Activated T-helper 2 cell treated with anti-CD3 and anti-CD28 coated beads, Interferon-gamma antibody, Interleukin-2, Interleukin-4, amounts not matched to agents 10 μg/mL and 5 μg/mL and 100 μg/mL, durations not matched to agents 14 hours and 24 hours and 36 hours (primary cell): ENCODE measurements at places on chromosomes 4 and X.

DNA sequence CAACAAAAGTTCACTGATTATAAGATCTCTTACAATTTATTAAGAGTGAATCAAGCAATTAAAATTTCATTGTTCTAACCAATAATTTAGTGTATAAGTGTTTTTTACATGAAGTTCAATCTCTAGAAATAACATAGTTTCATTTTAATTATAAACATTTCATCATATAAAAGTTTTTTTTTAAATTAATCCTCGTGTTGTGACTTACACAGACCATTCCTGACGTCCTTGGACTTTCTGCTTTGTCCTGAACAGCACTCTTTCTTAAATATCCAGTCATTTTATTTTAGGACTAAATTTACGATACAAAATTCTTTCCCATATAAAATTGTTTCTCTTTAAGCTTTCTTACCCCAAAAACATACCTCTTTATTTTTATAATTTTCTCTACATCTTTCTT lies 841.7 kb upstream of the POU3F4 start:
- DNase-seq = no peak

- DNase-seq = no peak
Measured at GRCh38 chrX:71540801-71541200, 7.9 kb downstream of the OGT start.

GRCh38 chr4:78567500-78568060 lies 16.0 kb downstream of the ANXA3 start:
- no peak for DNase-seq

- DNase-seq = no peak
Measured at GRCh38 chrX:107480272-107480671, 30.8 kb downstream of the FRMPD3 start.

- no peak for DNase-seq
Measured at GRCh38 chr4:172826861-172827260, 341.8 kb upstream of the GALNT7 start.

DNA sequence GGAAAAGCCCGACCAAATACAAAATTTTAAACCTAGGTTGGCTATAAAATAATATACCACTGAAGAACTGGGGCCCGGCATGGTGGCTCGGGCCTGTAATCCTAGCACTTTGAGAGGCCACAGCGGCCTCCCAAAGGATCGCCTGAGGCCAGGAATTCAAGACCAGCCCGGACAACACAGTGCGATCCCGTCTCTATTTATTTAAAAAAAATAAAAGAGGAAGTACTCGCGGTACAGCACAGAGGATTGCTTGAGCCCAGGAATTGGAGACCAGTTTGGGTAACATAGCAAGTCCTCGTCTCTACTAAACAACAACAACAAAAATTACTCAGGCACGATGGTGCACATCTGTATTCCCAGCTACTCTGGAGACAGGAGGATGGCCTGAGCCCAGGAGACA lies 44.8 kb upstream of the CDKN2AIP start:
- DNase-seq = no peak

GRCh38 chrX:7378406-7378805 lies 230.5 kb upstream of the PUDP start:
- DNase-seq = no peak

DNA sequence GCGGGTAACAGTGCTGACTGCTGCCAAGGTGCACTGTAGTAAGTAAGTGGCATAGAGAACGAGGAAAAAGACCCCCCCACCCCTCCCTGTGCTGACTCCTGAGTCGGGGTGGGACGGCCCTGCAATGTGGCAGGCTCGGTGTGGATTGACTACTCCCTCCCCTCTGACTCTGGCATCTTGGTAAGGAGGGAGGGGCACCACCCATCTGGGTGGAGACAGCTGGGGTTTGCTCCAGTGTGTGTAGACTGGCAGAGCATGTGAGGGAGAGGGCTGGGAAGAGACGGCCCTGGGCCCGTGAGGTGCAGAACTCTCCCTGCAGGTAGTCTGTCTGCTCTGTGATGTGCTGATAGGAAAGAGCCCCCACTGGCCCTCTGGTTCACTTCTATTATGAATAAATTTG lies 31.0 kb downstream of the NSG1 start:
- no peak for DNase-seq

GRCh38 chrX:55451626-55451989 lies 319 bp upstream of the MAGEH1 start:
- DNase-seq = no peak

DNA sequence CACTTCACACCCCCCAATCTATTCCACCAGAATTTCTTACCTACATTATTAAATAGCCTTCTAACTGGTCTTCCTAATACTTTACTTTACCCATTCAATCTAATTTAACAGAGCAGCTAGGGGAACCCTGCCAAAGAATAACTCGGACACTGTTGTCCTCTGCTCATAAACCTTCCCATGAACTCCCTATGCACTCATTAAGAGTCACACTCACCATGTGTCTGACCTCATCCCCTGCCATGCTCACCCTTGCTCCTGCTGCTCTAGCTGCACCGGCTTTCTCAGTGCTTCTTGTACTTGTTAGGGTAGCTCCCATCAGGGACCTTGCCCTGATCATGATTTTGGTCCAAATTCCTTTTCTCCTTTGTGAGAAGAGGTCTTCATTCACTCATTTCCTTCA lies 54.6 kb upstream of the GUCY1A1 start:
- DNase-seq = no peak
